BJ (cell line): ENCODE measurements at places on chromosomes 1 and 21.

DNA sequence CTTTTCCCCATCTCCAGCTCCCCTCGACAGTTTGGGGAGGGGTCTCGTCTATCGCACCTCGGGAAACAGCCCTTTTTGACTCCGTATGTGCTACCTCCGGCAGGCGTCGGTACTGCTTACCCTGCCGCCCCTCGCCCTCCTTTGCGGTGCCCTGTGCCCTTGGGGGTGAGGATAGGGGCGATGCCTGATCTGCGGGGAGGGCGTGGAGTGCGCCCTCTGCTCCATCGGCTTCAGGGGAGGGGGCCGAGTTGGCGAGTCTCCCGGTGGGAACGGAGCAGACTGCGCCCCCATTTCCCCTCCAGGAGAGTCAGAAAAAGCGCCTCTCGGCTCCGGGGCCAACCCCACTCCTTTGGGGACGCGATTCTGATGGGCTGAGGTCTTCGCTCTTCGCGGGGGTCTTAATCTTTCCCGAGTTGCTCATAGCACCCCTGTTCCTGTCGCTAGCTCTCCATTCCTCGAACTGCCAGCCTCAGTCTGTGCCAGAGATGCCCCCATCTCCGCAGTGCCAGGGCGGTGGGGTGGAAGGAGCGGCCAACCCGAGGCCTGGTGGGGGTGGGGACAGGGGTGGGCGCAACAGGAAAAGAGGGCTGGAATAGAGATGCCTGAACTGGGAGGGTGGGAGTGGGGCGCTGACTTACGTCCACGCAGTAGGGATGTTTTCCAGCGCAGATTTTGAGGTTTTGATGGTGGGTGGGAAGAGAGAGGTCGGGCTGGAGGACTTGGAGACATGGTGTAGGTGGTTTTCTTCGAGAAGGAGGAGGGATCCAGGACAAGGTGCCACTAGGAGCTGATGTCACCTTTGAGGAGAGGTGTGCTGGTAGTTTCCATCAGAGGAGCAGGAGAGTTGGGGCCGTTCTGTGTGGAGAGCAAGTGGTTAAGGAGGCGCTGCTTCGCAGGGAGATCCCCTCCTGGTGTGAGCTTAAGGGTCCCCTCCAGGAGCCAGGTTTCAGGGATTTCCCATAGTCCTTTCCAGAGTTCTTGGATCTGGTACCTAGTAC lies 674 bp downstream of the PPFIA4 start:
- DNase-seq: no peak

GRCh38 chr1:14921057-14921456 lies 232.5 kb upstream of the TMEM51 start:
- no peak for DNase-seq

DNA sequence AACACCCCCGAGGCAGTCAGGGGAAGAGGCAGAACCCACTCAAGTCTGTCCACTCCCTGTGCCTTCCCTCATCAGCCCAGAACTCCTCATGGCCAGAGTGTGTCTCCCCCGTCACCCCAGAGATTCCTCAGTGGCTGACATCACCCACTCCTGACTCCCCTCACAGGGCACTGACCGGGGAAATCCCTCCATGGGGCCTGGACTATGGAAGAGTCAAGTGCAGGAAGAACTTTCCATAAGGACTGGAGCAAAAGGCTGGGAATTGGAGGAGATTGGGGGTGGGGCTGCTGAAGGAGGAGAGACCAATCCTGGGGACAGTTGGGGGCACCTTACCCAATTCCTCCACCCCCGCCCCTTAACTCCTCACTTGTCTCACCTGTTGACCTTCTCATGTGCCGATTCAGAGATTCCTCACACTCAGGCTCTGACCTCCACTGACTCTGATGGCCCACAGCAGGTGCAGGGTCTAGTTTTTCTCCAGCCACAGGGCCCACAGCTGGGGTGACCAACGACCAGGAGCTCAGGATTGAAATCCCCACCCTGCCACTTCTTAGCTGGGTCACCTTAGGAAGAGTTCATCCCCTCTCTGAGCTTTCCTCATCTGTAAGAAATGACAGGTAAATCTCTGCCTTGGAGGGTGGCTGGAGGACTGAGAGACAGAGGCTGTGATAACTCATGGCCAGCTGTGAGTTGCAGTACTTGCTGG lies 481 bp upstream of the EXTL1 start:
- DNase-seq: no peak

GRCh38 chr1:72037745-72038343 lies 244.5 kb downstream of the NEGR1 start:
- no peak for DNase-seq

DNA sequence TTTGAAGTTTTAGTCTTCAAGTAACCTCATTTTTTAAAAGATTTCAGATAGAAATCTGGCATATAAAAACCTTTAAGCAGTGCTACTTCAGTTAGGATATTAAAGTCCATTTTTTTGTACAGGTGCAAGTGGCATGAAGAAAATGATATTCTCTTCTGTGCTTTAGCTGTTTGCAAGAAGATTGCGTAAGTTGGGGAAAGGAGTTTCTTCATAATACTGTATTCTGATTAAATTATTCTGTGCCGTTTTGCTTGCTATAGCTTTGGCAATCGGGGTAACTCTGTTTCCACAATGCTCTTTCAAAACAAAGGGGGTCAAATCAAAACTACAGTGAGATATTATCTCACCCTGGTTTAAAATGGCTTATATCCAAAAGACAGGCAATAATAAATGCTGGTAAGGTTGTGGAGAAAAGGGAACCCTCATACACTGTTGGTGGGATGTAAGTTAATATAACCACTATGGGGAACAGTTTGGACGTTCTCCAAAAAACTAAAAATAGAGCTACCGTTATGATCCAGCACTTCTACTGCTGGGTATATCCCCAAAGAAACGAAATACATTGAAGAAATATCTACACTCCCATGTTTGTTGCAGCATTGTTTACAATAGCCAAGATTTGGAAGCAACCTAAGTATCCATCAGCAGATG lies 27.1 kb downstream of the MAEL start:
- DNase-seq: no peak

- DNase-seq: no peak
Observed at GRCh38 chr1:9317591-9318417, 25.1 kb downstream of the SPSB1 start.
